ENCODE measurements at places on chromosomes 3 and 15.

DNA sequence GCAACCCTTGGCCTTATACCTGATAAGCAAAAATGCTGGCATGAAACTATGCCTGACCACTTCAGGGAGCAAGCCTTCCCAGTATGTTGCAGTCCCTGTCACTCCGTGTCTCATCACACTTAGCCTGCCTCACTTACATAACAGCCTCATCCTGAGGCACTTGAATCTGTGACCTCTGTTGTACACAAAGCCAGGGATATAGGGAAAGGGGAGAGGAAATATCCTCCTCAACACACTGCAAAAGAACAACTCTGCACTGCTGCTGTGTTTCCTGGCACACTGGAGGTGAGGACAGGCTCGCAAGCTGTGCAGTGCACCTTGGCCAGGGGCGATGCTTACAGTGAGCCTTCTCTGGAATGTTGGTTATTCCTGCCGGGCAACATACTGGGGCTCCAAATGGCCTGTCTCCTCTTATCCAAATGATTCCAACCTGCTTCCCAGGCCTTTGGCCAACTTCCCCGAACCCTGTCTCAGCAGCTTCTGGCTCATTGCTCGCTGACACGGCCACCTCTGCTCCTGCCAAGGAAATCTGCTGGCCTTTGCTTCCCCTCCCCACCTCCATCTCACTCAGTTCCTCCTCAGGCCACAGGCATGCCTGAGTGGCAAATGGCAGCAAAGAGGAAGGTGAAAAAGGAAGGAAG lies 109.2 kb downstream of the CD47 start:
- peak; percentile 30 for DNase-seq

DNA sequence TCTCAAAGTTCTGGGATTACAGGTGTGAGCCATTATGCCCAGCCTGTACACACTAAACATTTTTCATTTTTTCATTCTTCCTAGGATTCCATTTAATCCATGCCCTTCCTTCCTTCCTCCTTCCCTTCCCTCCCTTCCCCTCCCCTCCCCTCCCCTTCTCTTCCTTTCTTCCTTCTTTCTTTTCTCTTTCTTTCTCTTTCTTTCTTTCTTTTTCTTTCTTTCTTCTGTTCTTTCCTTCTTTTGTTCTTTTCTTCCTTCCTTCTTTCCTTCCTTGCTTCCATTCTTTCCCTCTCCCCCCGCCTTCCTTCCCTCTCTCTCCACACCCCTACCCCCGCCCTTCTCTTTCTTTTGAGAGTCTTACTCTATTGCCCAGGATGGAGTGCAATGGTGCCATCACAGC lies 40.9 kb upstream of the ATP13A3 start:
- no peak for DNase-seq

- DNase-seq = no peak
Observed at GRCh38 chr3:116443191-116443661, 2.1 kb downstream of the LSAMP start.

DNA sequence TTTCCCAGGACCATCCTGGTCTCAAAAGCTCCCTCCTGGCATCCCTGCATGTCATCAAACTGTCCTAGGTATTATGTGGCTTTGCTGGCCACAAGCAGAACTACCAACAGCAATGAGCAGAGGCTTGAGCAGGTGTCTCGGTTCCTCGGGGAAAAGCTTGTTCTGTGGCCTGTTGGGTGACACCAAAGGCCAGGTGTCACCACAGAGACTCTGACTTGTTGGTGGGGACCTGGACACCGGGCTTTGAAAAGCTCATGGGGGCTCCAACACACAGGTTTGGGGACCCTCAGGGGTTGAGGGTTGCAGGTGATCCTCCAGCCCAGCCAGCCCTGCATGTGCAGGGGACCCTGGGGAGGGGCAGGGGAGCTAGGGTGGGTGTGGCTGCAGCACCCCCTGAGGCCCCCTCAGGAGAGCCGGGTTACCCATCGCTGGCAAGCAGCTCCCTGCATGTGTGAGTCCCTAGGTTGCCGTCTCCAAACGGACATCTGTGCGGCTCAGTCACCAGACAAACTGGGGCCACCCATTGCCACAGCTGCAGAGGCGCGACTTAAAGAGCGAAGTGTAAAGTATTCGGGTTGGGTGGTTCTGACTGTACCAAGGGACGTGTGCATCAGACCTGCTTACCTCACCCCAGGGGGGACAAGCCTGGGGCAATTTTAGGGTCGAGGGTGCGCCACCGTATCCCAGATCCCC lies 140.1 kb downstream of the CHSY1 start:
- no peak for DNase-seq

GRCh38 chr3:112761062-112761638 lies 85.5 kb downstream of the CD200R1L start:
- no peak for DNase-seq
